G401 (cell line): ENCODE measurements at places on chromosomes 11 and 22. TPM values are rescaled to one million over a fixed set of nuclear protein-coding genes. Genes with fewer than 3 reads are reported as not detected.

OR52N1 gene
- total RNA-seq, result not detected in 2 replicates

DNA sequence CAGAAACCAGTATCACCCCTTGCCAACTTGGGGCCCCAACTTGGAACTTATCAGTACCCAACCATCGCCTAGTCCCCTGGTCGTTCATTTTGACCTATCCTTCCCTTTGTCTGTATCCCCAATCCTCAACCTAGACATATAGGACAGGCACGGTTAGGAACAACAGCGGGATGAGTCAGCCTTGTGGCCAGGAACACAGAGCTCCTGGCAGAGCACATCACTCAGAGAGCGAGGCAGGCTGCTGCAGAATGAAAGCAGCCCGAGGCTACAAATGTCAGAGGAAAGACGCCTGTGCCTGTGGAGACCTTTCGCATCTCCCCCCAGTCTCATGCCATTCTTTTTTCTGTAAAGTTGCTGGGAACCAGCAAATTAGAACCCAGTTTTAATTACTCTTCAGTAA, 14.6 kb downstream of the DKK3 start:
- peak; percentile 89 for DNase-seq

DNA sequence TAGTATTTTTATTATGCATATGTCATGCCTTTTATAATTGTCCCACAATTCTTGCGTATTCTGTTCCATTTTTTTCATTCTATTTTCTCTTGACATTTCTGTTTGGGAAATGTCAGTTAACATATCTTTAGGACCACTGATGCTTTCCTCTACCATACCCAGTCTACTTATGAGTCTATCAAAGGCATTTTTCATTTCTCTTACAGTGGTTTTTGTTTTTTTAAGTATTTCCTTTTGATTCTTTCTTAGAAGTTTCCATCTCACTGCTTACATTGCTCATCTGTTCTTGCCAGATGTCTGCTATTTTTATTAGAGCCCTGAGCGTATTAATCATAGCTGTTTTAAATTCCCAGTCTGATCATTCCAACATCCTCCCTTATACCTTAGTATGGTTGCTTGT, 29.3 kb upstream of the OR8B8 start:
- DNase-seq, result no peak

DNA sequence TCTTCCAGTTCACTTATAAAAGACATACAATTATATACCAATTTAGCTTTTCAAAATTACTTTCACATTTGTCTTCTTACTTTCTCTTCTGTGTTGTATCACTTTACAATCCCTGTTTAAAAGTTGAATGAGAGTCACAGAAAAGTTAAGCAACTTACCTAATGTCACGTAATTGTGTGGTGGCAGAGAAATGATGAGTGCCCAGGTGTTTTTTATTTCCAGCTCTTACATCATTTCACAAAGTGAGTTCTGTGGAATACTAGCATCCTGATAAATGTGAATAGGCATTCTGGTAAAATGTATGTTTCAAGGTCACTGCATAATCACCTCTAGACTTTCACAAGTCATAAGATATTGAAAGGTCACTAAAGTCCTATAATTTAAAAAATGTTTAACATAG, 133.0 kb upstream of the FIBIN start:
- no peak for DNase-seq

- DNase-seq, result no peak
These were observed 687.9 kb downstream of the NTM start for GRCh38 chr11:132058211-132058772.

DNA sequence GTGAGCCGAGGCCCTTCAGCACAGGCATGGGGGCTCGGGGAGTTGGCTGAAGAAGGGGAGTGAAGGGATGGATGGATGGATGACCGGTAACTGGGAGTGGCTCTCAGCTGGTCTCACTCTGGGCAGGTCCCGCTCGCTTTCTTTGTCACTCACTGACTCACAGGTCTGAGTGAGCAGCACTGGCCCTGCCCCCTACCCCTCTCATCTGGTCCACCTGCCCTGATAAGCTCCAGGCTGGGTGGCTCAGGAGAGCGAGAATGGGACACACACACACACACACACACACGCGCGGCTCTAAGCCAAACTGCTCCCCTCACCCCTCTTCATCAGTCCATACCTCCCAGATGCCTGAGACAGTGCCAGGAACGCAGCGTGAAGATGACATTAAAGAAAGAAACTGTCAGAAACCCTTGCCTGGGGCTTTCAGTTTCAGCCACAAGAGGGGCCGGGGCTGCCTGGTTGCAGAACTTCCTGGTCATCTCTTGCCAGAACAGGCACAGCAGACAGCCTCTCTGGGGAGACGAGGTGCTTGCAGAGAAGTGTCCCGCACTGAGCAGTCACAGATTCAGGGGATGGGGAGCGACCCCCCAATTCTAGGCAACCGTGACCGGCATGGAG, 16.5 kb upstream of the SHISAL1 start:
- DNase-seq, result no peak

- DNase-seq, result no peak
These were observed 30.7 kb downstream of the ARHGAP1 start for GRCh38 chr11:46669711-46670139.

DNA sequence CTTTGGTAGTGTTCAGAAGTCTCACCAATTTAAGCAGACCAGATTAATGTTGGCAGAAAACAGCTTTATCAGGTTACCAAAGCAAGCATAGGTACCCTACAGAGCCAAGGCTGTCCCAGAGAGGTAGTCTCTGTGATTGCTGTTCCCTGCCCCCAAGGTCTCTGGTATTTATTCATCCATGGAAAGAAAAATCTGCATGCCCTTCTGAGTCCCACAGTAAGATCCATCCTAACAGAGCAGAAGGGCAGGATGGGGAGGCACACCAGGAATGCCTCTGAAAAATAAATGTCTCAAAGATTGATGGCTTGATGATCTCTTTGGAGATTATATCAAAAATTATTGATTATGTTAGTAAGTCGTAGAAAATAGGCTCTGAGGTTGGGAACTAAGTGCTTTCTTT, 122.8 kb downstream of the FAT3 start:
- no peak for DNase-seq

DNA sequence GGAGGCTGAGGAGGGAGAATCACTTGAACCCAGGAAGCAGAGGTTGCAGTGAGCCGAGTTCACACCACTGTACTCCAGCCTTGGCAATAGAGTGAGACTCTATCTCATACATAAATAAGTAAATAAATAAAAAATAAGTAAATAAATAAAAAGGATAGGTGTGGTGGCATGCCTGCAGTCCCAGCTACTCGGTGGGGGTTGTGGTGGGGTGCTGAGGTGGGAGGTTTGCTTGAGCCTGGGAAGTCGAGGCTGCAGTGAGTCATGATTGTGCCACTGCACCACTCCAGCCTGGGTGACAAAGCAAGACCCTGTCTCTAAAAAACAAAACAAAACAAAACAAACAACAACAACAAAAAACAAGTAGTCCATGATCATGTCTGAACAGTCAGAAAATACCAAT, 3.1 kb downstream of the LARGE2 start:
- no peak for DNase-seq
